Frontal cortex (tissue), 4 donors: ENCODE measurements at places on chromosomes 13 and 19.

DNA sequence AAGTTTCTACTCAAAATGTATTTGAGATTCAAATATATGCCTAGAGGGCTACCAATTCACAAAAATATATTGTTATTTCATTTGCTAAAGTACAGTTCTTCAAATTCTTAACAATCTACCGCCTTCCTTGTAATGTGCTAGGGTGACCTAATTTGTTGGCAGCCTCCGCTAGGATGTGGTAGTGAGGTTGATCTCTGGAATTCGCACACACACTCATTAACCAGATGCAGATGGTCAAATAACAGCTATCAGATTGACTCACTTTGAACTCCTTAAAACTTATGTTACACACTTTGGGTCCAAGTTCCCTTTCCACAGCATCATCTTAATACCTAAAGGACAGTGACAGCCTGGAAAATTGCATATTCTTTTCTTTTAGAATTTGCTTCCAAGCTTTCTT, 367.3 kb downstream of the DCT start:
- no peak for DNase-seq

DNA sequence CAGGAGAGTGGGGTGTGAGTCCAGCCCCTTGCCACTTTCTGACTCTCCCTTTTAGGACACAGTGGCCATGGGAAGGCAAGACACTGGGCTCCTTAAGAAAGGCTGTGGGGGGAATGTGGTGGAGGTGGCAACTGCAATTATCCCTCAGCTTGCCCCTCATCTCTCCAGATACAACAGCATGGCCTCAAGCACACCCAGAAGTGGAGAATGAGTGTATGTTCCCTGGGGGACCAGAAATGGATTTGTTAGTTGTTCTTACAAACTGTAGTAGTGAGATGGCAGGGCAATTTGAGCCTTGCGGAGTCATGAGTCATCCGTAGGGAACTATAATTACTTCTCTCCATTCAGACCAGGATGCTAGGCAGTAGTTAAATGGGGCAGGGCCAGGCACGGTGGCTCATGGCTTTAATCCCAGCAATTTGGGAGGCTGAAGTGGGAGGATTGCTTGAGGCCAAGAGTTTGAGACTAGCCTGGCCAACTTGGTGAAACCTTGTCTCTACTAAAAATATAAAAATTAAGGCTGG, 25.6 kb upstream of the CXCL17 start:
- no peak for DNase-seq

GRCh38 chr19:49336482-49337266, 1.5 kb downstream of the CD37 start:
- DNase-seq = no peak

DNA sequence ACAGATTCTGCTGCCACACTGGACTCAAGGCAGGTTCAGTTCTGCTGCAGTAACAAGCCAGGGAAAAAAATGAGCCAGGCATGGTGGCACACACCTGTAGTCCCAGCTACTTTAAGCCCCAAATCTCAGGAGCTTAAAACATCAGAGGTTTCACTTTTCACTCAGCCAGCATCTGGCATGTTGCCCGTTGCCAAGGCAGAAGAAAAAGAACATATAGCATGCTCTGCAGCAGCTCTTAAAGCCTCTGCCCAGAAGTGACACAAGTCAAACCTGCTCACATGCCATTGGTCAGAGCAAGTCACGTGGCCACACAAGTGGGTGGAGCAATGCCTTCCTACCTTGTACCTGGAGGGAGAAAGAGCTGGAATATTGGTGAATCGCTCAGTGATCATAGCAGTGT, 14.7 kb upstream of the ADGRE5 start:
- DNase-seq = no peak

DNA sequence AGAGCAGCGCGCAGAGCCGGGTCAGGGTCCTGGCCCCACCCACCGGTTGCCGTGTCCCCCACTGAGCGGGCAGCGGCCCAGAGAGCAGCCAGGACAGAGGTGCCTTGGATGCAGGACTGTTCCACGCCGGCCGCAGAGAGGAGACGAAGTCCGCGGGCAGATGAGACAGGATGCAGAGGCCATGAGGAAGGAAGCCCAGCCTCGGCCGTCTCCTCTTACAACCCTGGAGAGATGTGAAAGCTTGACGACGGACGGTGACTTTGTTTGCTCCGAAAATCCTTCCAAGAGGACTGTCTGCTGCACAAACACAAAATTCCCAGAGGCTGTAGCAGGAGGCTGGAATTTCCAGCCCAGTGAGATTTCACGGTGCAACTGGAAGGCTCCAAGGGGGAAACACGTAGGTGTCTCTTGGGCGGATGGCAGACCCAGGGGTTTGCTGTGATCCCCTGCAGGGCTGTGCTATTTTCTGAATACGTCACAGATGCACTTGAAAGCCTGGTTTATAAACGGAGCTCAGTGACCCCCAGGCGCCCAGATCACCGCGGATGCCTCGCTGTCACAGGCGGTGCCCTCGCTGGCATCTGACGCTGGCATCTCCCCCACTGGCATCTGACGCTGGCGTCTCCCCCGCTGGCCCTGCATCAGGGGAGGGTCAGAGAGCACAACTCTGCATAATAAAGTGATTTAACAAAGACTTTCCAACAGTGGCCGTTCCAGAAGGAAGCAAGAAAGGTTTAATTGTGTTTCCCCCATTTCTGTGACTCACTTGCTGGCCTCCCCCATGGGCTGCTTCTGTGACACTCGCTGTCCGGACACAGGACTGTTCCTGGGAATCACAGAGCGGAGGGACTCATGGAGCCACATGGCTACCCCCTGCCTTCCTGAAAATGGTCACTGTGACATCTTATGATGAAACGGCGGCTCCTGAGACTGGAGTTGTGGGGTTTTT, 62.0 kb upstream of the C13orf46 start:
- DNase-seq = peak; percentile 58

DNA sequence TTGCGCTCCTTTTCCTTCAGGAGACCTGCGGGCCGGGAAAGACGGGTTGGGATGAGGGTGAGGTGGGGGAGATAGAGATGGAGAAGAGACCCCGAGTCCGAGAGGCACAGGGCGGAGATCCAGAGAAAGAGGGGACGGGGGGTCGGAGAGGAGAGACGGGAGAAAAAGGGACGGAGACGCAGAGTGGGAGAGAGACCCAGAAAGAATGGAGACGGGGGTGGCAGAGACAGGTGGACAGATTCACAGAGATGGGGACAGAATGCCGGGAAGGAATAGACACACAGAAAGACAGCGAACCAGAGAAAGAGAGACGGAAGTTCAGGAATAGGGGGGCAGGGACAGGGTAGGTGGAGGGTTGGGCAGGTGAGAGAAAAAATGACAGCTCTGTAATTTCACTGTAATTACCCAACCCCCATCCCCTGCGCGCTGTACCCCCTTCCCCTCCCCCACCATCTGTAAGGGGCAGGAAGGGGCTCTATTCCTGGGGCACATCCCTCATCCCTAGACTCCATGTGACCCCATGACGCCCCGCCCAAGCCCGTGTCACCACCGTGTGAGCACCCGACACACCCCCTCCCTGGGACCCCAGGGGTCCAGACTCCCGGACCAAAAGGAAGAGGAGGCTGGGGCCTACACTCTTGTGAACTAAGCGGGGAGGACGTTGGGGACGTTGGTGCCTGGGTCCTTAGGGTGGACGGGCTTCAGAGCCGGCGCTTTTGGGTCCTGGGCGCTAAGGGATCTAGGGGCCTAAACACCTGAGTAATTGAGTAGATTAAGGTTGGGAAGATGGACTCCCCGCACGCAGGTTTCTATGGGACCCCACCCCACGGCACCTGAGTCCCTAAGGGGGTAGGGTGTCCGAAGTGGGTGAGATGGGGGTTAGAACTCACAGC, 967 bp downstream of the DBP start:
- DNase-seq = peak; percentile 54

- DNase-seq = no peak
These were observed 812.7 kb upstream of the MIR17HG start for GRCh38 chr13:90534617-90535370.

- DNase-seq = no peak
These were observed 66.8 kb downstream of the SOX1 start for GRCh38 chr13:112133499-112134390.

GRCh38 chr13:104318121-104318520, 1251.9 kb upstream of the SLC10A2 start:
- peak; percentile 6 for DNase-seq

DNA sequence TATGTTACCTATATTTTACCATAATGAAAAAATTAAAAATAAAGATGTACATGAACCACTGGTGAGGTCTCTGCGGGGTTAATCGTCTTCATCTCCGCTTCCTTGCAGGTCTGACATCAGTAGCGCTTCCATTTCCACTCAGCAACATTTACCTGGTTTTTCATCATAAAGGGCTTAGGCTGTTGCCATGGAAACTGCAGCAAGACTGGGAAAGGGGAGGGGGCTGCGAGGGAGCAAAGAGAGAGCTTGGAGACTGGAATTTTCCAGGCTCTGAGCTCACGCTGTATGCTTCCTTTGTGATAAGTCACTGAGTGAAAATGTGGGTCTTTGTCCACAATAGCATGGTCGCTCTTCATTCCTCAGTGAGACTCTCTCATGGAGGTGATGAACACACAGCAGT, 136.6 kb upstream of the USP29 start:
- no peak for DNase-seq
